ENCODE measurements at places on chromosomes 3 and 15.

GRCh38 chr3:78255403-78255802, 1215.5 kb downstream of the ROBO2 start:
- DNase-seq = no peak

- no peak for DNase-seq
Measured at GRCh38 chr3:12440927-12441714, 43.2 kb upstream of the TSEN2 start.

GRCh38 chr3:122260206-122260605, 64.8 kb upstream of the CSTA start:
- no peak for DNase-seq

DNA sequence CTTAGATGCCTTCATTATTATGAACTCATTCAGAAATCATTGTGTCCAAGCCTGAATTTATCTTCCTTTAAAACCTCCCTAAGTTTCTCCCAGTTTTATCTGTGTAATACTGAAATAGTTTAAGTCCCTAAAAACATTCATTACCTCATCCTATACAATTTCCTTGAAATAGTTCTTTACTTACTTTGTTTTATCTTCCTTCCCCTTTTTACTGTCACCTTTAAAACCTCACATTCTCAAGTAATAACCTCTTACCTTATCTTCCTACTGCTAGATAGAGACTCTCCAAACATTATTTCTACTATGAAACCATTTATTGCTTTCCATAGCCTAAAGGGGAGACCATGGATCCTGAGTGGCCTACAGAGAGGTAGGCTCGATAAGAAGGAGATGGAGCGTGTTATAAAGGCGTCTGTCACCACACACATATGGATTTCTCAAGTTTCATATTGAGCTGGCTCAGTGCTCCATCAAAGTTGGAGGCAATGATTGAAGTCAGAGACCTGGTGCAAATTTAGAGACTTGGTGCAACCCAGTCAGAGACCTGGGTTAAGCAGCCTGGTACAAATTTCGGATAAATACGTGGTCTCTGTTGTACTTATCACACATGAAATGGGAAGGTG, 140.4 kb downstream of the NFKBIZ start:
- DNase-seq = no peak

DNA sequence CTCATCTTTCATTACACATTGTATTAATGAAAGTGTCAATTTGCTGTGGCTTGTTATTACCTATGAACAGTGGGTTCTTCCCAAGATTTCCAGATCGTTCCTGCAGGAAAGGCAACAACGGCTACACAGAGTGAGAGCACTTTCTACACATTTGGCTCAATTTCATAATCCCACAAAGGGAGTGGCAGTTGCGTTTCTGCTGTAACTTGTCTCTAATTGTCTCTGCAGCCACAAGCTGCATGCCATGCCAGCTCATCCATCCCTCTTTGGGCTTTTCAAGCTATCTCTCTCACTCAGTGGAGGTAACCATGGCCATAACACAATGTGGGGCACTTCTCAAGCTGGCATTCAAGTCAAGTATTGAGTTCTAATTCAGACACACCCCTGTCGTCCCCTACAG, 27.7 kb upstream of the CPNE4 start:
- no peak for DNase-seq

- no peak for DNase-seq
Measured at GRCh38 chr3:180684807-180685206, 5.5 kb upstream of the CCDC39 start.

DNA sequence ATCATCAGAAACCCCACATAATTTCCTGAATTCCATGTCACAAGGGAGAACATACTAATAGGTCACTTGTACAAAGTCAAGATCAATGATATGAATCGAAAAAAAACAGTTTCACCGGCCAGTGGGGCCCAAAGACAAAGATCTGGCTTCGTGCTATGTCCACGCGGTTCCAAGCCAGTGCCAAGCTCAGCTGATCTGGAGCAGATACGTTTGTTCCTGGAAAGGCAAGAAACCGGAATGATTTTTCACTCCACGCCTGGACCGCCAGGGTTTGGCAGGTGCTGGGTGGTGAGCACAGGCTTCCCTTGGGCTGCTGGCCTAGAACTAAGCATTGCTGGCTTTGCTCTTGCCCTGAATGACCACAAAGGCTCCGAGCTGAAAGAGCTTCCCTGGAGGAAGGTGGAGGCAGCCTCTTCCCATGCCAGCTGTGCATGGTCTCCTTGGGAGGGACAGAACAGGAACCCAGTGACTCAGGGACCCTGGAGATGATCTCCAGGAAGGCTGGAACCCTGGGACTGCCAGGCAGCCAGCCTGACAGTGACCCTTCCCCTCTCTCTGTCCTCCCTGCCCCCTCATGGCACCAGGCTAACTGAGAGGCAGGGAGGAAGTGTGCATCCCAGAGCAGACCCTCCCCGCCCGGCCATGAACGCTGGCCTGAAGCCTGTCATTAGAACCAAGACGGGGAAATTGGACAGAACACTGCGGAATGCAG, 40.9 kb downstream of the TRPM1 start:
- no peak for DNase-seq

- no peak for DNase-seq
Measured at GRCh38 chr3:126213379-126214028, 33.1 kb upstream of the ALDH1L1 start.
